Hematopoietic multipotent progenitor cell treated with erythropoietin and hydrocortisone succinate and interleukin-3 and kit ligand, for 15 days (in vitro differentiated cells): ENCODE measurements at places on chromosomes 2 and 18.

DNA sequence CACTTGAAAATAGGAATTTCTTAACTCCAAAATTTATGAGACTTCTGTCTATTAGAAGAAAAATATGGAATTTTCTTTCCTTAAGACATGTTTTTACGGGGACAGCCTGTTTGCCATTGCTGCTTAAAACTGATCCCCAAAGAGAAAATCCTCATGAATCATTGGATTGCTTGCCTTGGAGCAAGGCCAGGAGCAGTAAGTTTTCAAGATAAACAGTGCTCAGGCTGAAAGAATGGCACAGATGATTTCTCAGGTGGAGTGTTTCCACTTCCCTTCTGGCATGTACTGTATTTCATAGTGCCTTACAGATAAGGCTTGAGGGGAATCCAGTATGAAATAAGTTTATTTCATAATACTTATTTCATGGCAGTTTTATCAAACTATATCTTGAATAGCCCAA is 74.3 kb upstream of the MMADHC start:
- DNase-seq: no peak

DNA sequence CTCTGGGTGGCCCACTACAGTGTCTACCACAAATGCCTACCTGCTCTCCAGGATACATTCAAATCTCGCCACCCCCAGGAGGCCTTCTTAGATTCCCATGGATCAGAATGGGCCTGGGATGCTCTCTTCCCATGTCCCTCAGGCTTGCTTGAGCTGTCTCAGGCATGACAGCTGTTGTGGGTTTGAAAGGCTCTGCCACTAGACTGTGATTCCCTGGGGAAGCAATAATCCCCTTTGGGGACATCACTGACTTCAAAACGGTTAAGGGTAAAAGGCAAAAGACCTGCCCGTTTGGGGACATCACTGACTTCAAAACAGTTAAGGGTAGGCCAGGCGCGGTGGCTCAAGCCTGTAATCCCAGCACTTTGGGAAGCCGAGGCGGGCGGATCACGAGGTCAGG is 35.8 kb upstream of the ZNF516 start:
- no peak for DNase-seq

GRCh38 chr18:49481317-49481716 is 5.7 kb downstream of the C18orf32 start:
- no peak for DNase-seq

- no peak for DNase-seq
Measured at GRCh38 chr2:30398084-30398873, 48.8 kb upstream of the LCLAT1 start.

DNA sequence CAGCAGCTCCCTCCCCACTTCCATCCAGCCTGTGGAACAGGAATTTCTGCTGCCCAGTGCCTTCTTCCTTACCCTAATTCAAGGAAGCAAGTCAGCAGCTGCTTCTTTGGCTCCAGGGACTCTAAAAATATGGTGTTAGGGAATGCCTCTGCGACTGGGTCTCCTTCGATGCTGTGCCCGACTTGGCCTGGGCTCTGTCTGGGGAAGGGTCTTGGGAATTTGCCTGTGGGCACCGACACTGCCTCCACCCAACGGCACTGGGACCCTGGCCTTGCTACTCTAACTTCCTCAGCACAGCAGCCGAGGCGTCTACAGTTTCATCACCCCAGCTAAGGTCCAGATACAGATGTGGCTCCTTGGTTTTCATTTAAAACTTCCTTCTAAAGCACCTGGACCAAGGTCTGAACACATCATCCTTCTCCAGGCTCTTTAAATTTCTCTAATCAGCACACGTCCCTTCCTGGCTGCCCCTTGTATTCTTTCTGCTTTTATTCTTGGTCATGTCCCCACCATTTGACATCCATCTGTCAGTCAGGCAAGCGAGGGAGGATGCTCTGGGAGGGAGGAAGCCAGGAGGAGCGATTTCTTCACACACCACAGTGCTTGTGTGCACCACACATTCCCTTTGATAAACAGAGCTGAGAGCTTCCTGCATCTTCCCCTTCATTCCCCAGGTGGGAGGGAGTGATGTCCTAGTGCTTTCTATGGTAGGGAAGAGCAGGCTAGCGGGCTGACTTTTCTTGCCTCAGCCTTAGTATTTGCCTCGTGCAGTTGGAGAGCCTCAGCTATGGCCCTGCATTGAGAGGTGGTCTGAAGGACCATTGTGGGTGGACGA is 6.8 kb downstream of the LBH start:
- DNase-seq: no peak

GRCh38 chr2:120012363-120012762 is 514 bp upstream of the EPB41L5 start:
- DNase-seq: no peak

DNA sequence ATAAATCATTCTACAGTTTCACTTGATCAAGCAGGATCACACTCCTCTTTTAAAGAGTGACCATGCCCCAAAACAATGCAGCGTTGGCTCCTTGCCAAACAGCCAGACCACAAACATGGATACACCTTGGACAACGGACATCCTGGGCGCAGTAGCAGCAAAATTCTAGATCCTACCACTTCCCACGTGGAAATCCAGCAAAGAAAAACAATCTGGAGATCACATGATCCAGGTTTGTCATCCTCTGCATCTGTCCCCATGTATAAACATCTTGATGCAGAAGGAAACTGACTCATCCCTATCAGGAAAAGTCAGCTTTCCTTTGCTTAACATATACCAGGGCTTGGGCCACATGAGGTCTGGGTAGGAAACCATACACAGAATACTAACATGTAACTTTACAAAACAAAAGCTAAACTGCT is 53.1 kb downstream of the ZNF521 start:
- DNase-seq: peak; percentile 18

DNA sequence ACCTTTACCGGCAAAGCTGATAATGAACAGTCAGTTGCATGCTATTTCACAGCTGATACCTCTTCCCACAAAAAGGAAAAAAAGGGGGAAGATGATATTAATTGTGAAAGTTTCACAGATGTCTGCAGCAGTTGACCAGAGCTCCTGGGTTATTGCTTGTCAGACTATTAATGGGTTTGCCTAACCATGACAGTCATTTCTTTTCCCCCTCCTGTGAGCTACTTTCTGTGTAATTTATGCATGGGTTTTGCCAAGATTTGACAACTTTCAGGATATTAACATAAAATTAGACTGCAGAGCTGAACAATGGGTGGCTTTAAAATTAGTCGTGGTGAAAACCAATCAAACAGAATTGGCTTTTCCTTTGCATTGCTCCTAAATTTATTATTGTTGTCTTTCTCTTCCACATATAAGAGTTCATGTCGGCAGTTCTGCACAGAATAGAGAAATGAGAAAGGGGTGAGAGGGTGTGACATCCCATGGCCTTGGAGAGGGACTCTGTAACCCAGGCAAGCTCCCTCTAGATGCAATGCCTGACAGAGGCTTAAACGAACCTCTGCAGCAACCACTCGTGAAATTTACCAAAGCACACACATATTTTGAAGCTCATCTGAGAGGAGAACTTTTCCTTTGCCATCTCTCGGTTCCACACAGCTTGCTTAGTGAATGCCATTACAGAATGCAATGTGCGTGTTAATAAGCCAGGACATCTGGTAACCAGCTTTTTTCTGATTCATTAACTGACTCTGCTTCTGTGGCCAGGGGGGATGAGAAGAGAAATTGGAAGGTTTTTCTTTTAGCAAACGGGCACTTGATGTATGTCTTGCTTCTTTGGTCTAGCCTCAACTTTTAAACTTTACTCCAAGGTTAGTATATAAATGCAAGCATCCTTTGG is 82.2 kb upstream of the ITGA4 start:
- DNase-seq: no peak

- DNase-seq: no peak
Measured at GRCh38 chr2:239619369-239619768, 218.5 kb upstream of the HDAC4 start.

- DNase-seq: no peak
Measured at GRCh38 chr2:148876202-148876594, 1.2 kb downstream of the KIF5C start.

GRCh38 chr2:241069821-241070281 is 32.2 kb downstream of the MTERF4 start:
- DNase-seq: no peak

GRCh38 chr2:167924556-167924955 is 322.8 kb downstream of the STK39 start:
- no peak for DNase-seq

- no peak for DNase-seq
Measured at GRCh38 chr2:206764673-206765241, 371 bp downstream of the MDH1B start.

- no peak for DNase-seq
Measured at GRCh38 chr18:71433373-71433772, 1110.8 kb downstream of the CBLN2 start.

DNA sequence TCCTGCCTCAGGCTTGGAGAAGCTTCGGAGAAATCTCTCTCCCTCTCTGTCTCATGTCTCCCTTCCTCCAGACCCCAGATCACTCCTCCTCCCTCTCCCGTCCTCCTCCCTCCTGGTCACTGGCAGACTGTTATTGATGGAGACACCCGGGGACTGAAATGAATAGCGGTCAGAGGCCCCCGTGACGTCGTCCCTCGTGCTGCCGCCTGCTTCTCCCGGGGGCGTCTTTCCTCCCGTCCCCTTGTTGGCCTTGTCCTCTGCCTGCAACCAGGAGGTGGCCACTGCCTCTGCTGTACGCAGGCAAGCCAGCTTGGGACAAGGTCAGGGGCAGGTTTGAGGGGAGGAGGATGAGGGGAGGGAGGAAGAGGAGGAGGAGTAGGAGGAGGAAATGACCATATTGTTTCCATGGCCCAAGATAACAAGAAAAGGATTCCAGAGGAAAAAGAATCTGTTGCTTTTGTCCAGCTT is 78.2 kb downstream of the CELF4 start:
- no peak for DNase-seq

GRCh38 chr2:41344529-41344928 is 703.3 kb upstream of the PKDCC start:
- no peak for DNase-seq

DNA sequence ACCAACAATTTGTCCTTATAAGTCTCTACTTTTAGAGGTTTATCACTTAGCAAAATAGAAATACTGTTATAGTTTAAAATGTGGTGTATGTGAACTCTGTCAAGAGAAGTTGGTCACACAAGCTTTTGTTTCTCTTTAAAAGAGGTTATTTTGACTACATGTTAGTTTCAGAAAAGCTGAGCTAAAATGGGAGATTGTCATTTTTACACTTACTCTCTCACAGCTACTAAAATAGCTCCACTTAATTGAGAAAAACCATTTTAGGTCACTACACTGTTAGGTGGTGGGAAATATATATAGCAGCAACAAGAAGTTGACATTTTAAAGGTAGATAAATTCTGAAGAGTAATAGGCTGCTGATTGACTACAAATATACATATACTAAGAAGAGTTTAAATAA is 161.5 kb upstream of the KCNJ3 start:
- DNase-seq: no peak

DNA sequence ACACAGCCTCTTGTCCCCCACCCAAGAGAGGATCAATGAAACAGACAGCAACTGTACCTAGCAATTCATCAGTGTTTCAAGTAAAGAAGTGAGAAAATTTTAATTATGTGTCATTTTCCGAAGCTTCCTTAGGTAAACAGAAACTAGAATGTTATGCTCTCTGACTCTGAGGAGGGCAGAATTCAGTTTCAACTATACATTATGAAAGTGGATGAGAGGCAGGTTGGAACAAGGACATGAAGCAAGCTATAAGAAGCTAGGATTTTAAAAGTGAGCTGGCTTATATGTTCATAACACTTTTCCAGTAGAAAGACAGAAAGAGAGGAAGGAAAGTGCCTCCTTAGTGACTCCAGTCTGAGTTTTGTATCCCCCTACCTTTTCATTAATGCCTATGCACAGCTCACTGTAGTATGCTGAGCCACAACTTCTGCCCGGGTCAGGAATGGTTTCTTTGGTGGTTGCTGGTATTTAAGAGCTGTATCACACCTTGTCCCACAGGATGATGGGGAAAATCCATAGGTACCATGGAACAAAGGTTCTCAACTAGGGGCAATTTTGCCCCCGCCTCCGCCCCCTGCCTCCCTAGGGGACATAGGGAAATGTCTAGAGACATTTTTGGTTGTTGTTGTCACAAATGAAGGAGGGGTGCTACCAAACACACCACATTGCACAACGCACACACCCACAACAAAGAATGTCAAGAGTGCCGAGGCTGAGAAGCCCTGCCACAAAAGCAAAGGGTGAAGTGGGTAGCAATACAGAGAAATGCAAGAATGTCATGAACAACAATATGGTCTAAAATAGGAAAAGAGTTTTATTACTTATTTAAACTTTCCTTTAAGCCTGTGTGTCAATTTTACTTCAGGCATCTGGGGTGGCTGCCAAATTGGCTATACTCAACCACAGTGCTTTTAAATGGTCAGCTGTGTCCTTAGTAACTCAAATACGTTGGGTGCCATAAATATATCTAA is 161.0 kb upstream of the ZFP36L2 start:
- no peak for DNase-seq

DNA sequence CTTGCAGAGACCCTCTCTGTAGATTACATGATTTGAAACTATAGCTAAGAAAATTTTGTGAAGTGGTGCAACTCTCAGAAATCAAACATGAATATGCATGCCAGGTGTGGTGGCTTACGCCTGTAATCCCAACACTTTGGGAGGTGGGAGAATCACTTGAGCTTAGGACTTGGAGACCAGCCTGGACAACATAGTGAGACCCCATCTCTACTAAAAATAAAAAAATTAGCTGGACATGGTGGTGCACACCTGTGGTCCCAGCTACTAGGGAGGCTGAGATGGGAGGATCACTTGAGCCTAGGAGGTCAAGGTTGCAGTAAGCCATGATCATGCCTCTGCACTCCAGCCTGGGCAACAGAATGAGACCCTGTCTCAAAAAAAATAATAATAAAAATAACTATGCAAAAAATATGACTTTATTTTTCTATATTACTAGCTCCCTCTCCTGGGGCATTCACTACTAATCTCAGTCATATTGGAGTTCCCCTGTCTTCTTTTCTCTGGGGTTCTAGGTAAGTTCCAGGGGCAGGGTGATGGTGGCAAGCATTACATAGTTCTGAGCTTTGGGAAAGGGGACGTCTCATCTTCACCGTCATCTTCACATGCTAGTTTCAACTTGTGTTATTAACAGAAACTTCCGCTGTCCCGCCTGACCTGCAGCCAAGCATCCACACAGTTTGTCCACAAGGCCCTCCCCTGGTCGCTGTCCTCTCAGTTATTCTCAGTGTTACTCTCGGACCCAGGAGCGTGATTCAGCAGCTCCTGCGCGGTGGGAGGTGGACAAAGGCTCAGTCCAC is 96.8 kb upstream of the MBOAT2 start:
- no peak for DNase-seq

DNA sequence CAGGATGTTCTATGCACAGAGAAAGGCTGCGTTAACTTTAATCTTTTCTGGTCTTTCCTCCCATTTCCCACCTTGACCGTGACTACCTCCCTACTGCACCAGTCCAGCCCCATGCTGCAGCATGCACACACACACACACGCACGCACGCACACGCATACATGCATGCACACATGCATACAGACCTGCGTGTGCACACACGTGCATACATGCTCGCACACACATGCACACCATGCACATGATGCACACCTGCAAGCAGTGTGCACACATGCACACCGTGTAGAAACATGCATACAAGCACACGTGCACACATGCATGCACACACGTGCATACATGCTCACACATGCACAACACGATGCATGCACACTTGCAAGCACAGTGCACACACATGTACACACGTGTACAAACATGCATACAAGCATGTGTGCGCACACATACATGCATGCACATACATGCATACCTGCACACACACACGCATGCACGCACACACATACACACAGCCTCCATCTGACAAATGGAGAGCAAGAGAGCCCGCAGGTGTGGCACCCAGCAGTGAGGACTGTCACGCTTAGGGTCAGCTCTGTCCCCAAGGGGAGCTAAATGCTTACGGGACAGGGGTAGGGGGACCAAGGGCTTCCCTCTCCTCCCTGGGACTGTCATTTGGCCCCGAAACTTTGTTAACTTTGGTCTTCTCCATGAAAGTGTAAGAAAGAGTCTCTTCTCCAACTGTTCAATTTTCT is 18.2 kb downstream of the SNORC start:
- no peak for DNase-seq
